AG09319 (cell line): ENCODE measurements at places on chromosomes 2 and 18.

- DNase-seq = no peak
Measured at GRCh38 chr2:76953733-76954347, 568.3 kb downstream of the LRRTM4 start.

GRCh38 chr2:39408351-39409136, 28.5 kb downstream of the MAP4K3 start:
- no peak for DNase-seq

- DNase-seq = no peak
Measured at GRCh38 chr2:127453013-127453391, 34.8 kb downstream of the PROC start.

GRCh38 chr2:46850742-46851141, 64.9 kb downstream of the MCFD2 start:
- no peak for DNase-seq

GRCh38 chr2:214019973-214020345, 390.9 kb upstream of the VWC2L start:
- no peak for DNase-seq

- DNase-seq = no peak
Measured at GRCh38 chr2:60520151-60520876, 33.1 kb downstream of the BCL11A start.

GRCh38 chr2:156852681-156853080, 404.8 kb upstream of the GALNT5 start:
- DNase-seq = no peak

DNA sequence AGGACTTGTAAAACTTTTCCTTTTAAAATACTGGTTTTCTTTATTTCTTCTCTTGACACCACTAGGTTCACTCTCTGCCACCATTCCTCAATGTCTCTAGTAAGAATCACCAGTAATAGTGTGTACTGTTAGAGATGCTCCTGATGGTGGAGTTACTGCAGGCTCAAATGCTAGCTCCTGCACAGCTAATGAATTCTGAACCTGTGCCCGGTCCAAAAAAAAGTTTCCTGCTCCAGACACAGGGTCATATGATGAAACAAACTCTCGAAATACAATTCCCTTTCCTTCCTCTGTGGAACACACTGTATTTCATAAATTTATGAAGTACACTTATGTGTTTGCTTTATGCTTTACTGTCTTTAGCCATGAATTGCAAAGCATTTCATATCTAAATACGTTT, 19.2 kb downstream of the PMS1 start:
- DNase-seq = no peak

DNA sequence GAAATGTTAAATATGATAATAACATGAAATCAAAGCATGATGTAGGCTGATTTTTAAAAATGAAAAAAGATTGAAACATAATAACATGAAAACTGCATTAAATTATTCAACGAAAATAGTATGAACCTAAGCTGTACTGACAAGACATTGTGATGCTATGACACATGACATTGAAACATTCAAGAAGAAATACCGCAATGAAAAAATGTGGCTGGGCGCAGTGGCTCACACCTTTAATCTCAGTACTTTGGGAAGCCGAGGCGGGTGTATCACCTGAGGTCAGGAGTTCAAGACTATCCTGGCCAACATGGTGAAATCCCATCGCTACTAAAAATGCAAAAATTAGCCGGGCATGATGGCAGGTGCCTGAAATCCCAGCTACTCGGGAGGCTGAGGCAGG, 14.6 kb downstream of the CXCR1 start:
- no peak for DNase-seq

DNA sequence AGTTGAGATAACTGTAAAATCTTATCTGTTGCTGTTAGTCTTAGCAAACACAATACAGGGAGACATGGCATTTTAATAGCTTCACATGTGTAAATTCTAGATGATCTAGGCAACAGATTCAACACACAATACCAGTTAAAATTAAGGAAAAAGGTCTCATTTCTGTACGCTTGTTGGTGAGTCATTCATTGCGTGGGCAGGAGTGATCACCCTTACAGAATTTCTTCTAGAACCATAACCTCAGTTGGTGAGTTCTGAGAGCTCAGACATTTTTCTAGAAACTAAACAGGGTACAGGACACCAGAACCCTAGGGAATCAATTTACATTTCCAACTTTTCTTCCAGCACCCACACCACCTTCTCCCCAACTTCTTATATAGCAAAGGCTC, 81.9 kb downstream of the SLC8A1 start:
- DNase-seq = no peak

DNA sequence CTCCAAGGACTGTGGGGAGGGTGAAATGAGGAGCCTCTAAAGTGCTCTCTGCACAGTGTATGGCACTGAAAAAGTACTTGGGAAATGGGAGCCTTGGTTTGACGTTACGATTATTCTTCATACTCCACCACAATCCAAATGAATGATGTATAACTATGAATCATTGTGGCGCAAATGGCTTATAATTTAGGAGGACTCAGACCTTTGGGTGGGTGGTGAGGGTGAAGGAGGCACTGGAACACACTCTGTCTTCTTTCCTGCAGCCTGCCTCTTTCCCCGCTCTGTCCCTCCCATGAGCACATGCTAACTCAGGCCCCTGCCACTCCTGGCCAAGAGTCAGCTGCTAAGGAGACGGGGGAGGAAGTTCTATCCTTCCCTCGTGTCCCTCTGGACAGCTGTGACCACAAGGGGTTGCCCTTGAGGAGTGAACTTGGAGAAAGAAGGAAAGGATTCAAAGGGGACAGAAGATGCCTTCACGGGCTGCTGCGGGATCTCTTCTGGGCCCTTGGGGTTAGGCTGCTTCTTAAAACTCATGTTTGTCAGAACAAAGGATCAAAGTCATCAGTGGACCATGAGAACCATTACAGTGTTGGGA, 36.5 kb downstream of the POLR1A start:
- no peak for DNase-seq

GRCh38 chr2:230939066-230939591, 14.1 kb upstream of the GPR55 start:
- DNase-seq = no peak
